Stimulated activated CD8-positive, alpha-beta memory T cell treated with anti-CD3 and anti-CD28 coated beads, Interleukin-4, amount 100 ng/mL, for 1 hour (primary cell): ENCODE measurements at places on chromosomes 1 and 21.

- DNase-seq, result no peak
These were observed 66.6 kb downstream of the IFI44 start for GRCh38 chr1:78716186-78716585.

DNA sequence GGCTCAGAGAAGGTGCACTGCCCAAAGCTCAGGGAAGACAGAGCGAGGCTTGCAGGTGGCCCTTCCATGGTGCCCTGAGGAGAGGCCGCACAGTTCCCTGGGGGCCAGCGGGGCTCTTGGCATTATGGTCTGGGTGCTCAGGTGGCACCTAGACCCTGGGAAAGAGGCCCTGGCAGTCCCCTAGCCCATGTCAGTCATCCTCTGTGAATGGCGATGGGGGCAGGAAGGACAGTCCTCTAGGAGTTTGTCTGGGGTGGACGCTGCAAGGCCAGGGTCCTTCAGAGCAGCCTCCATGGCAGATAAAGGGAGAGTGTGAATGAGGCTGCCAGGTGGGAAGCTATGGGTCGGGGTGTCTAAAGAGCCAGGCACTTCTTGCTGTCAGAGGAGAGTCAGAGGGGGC lies 345.9 kb upstream of the VAMP3 start:
- no peak for DNase-seq

DNA sequence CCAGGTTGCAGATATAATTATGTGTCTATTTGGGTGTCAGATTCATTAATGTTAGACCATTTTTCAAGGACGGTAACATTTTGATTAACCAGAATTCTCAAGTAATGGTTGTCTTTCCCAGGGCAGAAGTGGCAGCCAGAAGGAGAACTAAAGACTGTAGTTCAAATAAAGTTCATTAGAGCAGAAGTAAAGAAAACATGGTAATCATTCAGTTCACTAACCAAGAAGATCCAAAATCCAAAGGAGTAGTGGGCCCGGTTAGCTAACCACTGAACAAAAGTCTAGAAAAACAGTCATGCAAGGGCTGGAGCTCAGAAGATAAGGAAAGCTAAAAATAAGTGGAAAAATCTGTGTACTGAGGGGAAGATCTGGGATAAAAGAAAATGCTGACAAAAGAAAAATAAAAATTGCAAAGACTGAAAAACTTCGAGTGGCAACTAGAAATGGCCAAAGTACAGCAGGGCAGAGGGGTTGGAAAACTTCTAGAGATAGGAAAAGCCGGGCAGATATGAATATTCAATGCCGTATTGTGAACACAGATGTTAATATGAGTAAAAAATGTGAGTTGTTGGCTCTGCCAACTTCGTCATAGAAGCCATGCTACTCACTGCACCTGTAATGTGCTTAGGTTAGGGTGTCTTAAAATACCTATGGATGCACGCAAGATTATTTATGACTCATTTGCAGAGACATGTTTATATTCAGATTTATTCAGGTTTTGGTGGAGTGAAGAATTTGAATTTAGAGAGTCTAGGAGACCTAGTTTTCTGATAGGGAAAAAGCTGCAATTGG lies 925.9 kb downstream of the LTN1 start:
- no peak for DNase-seq

DNA sequence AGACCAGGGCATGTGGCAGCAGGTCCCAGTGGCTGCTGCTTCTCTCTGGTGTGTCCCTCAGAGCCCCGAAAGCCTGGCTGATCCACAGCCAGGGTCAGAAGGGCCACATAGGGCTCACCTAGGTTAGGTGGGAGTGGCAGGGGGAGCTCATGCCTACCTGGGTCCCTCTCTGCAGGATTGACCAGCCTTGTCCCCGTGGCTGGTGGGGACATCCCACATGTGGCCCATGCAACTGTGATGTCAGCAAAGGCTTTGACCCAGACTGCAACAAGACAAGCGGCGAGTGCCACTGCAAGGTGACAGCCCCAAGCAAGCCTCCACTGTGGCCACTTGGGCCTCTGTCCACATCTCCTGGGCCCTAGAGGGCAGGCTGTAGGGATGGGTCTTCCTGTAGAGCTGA lies 15.7 kb downstream of the CELSR2 start:
- no peak for DNase-seq

GRCh38 chr1:118013938-118014337 lies 84.4 kb downstream of the WDR3 start:
- no peak for DNase-seq

DNA sequence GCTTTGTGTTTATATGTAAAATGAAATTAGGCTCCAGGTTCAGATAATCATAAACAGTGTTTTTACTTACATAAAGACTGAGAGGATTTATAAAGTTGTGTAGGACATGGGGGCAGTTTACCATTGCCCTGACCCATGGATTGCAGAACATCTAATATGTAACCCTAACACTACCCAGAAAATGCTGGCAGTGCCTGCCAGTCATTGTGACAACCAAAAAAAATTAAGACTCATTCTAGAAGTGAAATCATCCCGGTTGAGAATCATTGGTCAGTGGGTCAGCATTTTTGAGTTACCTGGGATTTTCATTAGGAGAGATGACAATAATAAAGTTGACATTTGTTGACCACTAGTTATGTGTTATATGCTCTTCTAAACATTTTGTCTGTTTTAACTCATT lies 31.2 kb upstream of the THEM4 start:
- DNase-seq, result no peak

DNA sequence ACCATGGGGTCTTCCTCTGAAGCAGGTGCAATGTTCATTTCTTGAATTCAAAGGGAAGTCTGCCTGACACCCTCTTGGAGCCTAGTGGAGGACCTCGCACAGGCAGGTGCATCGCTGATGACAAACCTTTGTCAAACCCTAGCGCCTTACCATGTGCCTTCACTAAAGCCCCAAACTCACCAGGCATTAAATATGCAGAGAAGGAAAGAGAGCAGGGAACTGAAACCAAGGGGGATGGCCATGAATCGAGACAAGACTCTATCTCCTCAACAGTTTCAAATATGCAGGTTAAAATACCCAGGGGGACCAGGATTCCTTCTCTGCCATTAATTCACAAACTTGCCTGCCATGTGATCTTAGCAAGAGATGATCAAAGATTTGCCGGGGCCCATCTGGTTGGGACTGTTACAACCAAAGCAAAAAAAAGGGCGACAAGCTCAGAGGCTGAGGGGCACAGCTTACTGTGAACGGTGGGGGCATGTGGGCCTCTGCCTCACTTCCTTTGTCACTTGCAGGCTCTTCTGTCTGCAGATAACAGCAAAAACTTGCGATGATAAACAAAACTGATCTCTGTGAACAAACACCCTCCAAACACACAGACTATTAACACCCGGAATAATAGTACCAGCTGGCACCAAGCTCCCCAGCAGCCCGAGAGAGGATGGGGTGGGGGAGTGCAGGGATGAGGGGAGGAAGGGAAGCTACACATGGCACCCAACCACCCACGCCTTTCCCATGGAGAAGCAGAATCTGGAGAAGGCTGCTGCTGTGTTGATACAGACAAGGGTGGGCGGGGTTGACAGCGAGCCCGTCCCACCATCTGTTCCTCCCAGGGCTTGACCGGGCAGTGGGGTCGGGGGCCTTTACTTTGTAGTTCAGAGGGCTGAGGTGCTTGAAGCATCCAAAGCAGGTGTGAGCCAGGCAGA lies 33.9 kb downstream of the TMEM63A start:
- no peak for DNase-seq

GRCh38 chr1:38095454-38095931 lies 48.9 kb upstream of the POU3F1 start:
- no peak for DNase-seq

- DNase-seq, result no peak
These were observed 474 bp downstream of the FCRLA start for GRCh38 chr1:161707503-161707902.

GRCh38 chr21:33419538-33420123 lies 16.4 kb downstream of the IFNGR2 start:
- DNase-seq, result no peak

- no peak for DNase-seq
These were observed 120.3 kb upstream of the ATP1A1 start for GRCh38 chr1:116252785-116253184.

GRCh38 chr1:197621761-197622160 lies 153.5 kb downstream of the DENND1B start:
- DNase-seq, result no peak

DNA sequence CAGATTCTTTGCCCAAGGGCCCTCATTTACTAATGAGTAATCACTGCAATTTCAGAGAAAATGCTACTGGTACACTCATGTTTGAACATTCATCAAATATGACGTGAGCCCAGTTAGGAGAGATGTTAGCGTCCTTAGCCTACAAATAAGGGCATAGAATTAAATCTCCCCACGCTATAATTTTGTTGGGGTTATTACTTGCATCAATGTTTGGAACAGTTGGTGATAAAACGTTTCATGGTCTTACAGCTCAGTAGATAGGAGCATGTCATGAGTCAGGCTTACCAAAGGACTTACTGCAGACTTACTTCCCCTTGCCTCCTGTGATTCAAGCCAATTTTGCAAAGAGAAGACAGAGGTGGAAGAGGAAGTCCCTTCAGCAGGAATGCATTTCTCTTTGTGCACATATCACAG lies 304.0 kb downstream of the KIF26B start:
- DNase-seq, result no peak

- DNase-seq, result no peak
These were observed 611.2 kb upstream of the ADGRL4 start for GRCh38 chr1:79617777-79618176.

GRCh38 chr1:165496501-165496900 lies 47.3 kb upstream of the LRRC52 start:
- DNase-seq, result no peak

DNA sequence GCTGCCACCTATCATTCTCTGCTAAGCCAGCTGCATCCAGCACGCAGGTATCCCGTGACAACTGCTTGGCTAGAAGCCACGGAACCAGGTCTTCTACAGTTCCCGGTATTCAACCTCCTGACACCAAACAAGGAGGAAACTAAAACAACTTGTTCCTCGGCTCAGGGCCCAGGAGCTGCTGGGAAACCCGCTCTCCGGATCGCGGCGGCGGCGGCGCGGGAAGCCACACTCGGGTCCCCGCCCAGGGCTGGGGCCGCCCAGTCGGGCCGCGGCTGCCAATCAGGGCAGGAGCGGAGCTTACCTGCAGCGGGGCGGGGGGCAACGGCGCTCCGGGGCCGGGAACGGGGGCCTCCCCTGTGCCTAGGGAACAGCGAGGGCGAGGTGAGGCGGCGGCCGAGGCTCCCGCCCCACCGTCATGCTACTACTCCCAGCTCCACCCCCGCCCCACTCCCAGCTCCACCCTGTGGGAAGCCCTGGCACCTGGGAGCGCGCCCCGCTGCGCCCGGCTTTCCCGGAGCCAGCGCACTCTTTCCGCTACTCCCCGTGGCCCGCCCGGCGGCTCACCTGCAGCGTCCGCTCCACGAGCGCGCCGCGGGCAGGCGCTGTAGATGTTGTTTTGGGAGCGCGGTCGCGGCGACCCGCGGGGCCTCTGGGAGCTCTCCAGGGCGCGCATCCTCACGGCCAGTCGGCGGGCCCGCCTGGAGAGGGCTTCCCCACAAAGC lies 12.1 kb downstream of the IL24 start:
- no peak for DNase-seq

GRCh38 chr21:25361097-25361496 lies 246.2 kb downstream of the MRPL39 start:
- no peak for DNase-seq

DNA sequence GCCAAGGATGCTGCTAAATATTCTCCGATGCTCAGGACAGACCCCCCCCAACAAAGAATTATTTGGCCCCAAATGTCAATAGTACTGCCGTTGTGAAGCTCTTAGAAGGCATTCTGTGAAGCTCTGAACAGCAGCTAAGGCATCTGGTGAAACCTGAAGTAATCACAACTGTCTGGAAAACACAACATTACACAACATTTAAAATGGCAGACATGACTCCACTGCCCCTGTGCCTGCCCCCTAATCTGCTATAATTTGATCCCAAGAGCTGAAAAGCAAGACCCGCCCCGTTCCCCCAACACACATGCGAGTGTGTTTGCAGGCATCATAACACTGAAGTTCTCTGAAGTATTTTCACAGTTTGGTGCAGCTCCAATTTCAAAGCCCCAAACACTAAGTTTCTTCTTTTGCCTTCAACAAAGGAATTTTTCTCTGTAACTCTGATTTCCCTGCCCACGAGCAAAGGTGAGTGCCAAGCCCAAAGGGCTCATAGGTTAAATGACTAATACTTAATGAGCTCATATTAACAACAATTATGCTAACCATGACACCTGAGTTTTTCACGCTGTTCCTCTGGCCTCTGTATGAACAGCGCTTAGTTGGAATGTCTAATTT lies 129.2 kb downstream of the CLIC6 start:
- DNase-seq, result no peak

- DNase-seq, result no peak
These were observed 49.1 kb downstream of the ERI3 start for GRCh38 chr1:44305962-44306422.

- DNase-seq, result peak; percentile 72
These were observed 3.3 kb upstream of the DENND2D start for GRCh38 chr1:111203681-111204200.

GRCh38 chr1:118136187-118136941 lies 48.7 kb downstream of the SPAG17 start:
- DNase-seq, result no peak

- no peak for DNase-seq
These were observed 137.2 kb downstream of the LRIG2 start for GRCh38 chr1:113210248-113210647.

GRCh38 chr1:63663301-63663700 lies 70.1 kb downstream of the PGM1 start:
- DNase-seq, result no peak

- DNase-seq, result no peak
These were observed 779 bp downstream of the SON start for GRCh38 chr21:33543505-33544129.

- DNase-seq, result no peak
These were observed 1.8 kb downstream of the NCDN start for GRCh38 chr1:35559317-35559944.

DNA sequence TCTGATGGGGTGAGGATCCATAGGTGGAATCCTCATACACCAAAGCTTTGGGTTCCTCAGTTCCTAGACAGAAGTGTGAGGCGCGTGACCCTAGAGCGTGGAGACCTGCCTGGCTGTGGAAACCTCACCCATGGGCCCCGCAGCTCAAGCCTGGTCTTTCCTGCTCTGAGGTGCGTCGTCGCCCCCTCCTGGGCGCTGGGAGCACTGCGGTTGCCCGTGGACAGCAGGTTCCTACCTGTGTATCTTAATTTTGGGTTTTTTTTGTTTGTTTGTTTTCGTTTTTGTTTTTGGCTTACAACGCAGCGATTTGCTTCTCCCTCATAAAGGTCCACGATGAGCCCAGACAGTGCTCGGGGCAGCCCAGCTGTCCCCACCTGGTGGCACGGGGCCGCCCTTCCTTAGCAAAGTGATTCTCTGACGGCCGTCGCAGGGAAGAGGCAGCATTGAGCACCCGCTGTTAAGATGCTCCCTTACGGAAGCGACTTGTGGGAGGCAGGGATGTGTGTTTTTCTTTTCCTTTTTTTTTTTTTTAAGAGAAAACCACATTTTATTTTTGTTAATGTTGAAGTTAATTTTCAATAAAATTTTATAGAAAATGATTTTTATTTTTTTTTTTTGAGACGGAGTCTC lies 36.5 kb upstream of the TRAPPC10 start:
- peak; percentile 63 for DNase-seq

GRCh38 chr21:43196826-43197225 lies 28.0 kb downstream of the CRYAA start:
- DNase-seq, result no peak
